ENCODE measurements at places on chromosomes 3 and 15. TPM values are rescaled to one million over a fixed set of nuclear protein-coding genes. Genes with fewer than 3 reads are reported as not detected.

SPTSSB gene
- total RNA-seq: not detected

TMC3 gene
- not detected for total RNA-seq

CLDN1 gene
- 28.6 TPM for total RNA-seq

GOLGA6A gene
- total RNA-seq: not detected

ANKUB1 gene
- not detected for total RNA-seq

TMEM115 gene
- total RNA-seq: 52.4 TPM

CHRD gene
- total RNA-seq: 0.15 TPM

RCN2 gene
- 65.9 TPM for total RNA-seq

NTRK3 gene
- 27.5 TPM for total RNA-seq

ALPK3 gene
- 0.31 TPM for total RNA-seq

SLC25A36 gene
- 24.4 TPM for total RNA-seq

CEP70 gene
- 8.6 TPM for total RNA-seq

WHAMM gene
- total RNA-seq: 7.2 TPM

PRICKLE2 gene
- 2.6 TPM for total RNA-seq

ZBTB38 gene
- 81.0 TPM for total RNA-seq

SLC12A1 gene
- not detected for total RNA-seq

TTC21A gene
- 1.9 TPM for total RNA-seq

FAM81A gene
- total RNA-seq: 14.8 TPM

DNAJA4 gene
- not detected for total RNA-seq

GPR62 gene
- not detected for total RNA-seq

RTP1 gene
- total RNA-seq: not detected

LOXL1 gene
- total RNA-seq: 0.34 TPM

FOXB1 gene
- not detected for total RNA-seq

HESX1 gene
- not detected for total RNA-seq

RASGRF1 gene
- 1.9 TPM for total RNA-seq
